Stimulated activated CD4-positive, alpha-beta T cell treated with anti-CD3 and anti-CD28 coated beads, TNF-alpha, amount 100 ng/mL, for 48 hours (primary cell): ENCODE measurements at places on chromosomes 7 and 10.

GRCh38 chr7:85004402-85004801 is 182.5 kb downstream of the SEMA3D start:
- no peak for DNase-seq

DNA sequence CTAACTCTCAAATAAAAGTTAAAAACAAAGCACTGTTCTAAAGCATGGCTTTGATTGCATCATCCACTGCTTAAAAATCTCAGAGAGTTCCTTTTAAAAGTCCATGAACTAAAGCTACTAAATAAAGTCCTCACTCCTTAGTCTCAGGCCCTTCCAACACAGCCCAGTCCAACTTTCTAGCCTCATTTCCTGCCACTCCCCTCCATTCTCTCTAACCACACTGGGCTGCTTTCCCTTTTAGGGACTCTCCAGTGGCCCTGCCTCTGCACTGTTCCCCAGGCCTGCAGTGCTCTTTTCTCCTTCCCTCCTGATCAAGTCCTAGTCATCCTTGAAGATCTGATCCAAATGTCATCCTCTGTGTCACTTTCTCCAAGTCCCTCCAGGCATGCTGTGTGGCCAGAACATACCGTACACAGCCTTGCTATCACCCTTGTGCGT is 56.9 kb upstream of the PPP1R3C start:
- no peak for DNase-seq

DNA sequence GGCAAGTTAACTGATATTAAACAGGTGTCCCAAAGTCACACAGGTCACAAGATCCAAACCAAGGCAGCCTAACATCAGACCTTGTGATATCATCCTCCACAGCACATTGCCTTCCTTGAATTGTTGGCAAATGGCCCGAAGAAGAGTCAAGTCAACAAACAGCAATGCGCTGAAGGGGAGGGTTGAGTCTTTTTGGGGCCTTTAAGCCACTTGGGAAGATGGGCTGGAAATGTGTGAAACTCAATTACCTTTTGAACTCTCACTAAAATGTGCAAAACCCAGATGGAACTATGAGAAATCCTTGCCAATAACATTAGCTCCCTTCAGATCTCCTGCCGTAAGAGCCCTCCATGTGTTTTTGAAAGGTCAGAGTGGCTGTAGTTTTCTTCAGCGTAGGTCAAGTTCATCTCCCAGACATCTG is 47.9 kb upstream of the STK17A start:
- DNase-seq: no peak

DNA sequence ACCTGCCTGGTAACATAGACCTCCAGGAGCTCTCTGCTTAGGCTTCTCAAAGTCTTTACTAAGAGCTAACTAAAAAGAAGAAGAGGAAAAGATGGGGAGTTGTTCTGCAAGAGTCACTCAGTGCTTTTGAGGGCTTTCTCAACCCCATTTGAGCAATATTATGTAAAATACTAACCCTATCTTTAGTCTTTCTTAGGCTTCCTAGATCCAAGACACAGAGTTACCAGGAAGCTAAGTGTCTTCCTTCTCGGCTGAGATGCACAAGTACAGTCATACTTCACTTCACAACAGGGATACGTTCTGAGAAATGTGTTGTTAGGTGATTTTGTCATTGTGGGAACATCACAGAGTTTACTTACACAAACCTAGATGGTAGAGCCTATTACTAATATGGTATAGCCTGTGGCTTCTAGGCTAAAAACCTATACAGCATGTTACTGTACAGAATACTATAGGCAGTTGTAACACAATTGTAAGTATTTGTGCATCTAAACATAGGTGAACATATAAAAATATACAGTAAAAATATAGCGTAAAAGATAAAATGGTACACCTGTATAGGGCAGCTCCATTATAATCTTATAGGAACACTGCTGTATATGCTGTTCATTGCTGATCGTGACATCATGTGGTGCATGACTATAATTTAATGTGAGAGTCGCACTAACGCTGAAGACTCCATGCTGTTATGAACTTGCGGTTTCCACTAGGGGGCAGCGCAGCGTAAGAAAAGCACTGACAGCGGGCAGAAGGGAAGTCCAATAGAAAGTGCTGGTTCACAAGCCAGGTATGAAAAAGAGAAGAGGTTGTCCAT is 16.3 kb downstream of the ANKRD22 start:
- DNase-seq: peak; percentile 74

GRCh38 chr7:133789974-133790373 is 337.2 kb upstream of the LRGUK start:
- no peak for DNase-seq

DNA sequence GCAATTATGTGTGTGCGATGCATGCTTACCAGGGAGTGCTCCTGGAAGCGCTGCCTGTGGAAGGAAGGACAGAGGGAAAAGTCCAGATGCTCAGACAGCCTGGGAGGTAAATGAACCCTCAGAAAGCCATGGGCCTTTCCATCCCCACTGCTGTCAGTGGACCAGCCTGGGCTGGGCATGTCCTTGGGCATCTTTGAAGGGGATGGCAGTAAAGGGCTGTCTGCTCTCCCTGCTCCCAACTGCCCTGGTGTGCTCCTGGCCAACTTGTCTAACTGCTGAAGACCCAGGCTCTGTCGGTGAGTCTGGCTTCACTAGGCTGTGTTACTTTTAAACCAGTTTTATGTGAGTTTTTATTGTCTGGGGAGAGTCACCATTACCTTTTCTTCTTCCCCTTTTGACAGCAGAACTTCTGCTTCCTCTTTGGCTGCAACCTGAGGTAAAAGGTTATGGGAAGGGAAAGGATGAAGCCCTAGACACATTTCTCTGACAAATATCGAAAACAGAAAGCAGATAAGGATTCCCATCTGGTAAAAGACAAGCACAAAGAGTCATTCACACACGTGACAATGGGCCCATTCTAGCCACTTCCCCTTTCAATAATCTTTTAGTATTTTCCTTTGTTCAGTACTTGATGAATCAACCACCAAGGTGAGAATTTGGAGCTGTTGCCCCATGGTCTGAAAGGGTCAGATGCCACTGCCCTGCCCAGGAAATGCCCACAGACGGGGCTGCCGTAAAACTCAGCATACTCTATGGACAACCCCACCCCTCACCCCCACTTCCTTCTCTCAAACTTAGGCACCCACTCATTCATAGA is 27.6 kb upstream of the PIK3AP1 start:
- no peak for DNase-seq

- no peak for DNase-seq
These were observed 117.4 kb downstream of the VIPR2 start for GRCh38 chr7:159027056-159027788.

- no peak for DNase-seq
These were observed 173.5 kb downstream of the DNAJC1 start for GRCh38 chr10:21830037-21830436.

DNA sequence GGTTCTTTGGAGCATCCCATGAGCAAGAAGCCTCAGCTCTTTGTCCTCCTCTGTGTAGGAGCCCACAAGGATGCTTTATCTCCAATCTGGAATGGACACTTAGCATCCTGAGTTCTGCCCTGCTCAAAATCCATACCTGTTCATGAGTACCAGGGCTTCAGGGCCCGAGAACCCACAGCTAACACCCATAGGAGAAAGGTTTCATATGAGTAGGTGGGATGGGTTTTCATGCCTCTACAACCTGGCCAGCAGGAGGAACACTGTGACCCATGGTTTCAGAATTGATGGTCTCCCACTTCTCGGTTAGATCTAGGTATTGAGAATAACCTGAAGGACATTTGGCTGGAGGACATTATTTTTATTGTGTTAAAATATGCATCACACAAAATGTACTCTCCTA is 57.8 kb downstream of the TBXAS1 start:
- no peak for DNase-seq

DNA sequence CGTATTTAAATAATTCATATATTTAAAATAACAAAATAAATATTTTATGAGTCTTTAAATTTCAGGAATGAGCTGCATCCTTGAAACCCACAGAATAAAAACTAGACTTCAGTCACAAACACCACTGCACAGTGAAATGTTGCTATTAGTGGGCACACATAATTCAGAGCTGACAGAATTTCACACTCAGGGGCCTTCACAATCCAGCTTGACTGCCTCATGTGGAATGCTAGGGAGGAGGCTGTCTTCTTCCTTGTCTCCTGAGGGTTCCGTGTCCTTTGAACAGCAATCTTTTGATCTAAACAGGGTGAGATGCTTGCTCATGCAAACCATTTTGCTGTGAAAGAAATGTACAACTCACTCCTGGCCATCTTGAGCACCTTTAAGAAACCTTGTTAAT is 346.7 kb downstream of the CCSER2 start:
- no peak for DNase-seq

DNA sequence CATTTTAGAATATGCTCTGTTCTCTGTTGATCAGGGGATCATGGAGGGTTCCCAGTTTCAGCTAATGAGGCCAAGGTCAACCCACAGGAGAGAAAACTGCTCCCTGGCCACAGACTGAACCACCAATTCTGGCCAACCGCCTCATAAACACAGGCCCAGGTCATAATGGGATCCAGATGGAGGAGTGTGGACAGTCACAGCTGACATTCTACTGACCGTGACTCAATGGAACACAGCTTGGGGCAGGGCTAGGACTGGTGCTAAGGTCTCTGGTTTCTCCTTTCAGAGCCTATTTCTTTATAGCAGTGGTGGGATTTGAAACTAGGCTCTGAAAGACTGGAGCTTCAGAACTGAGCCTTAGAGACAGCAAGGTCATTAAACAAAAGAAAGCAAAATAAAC is 68.3 kb downstream of the HIPK2 start:
- DNase-seq: no peak

- DNase-seq: no peak
These were observed 428 bp downstream of the ADARB2 start for GRCh38 chr10:1736972-1737221.

- no peak for DNase-seq
These were observed 123.9 kb downstream of the TAX1BP1 start for GRCh38 chr7:27863880-27864279.

GRCh38 chr7:43295429-43295828 is 183.0 kb downstream of the HECW1 start:
- DNase-seq: no peak

DNA sequence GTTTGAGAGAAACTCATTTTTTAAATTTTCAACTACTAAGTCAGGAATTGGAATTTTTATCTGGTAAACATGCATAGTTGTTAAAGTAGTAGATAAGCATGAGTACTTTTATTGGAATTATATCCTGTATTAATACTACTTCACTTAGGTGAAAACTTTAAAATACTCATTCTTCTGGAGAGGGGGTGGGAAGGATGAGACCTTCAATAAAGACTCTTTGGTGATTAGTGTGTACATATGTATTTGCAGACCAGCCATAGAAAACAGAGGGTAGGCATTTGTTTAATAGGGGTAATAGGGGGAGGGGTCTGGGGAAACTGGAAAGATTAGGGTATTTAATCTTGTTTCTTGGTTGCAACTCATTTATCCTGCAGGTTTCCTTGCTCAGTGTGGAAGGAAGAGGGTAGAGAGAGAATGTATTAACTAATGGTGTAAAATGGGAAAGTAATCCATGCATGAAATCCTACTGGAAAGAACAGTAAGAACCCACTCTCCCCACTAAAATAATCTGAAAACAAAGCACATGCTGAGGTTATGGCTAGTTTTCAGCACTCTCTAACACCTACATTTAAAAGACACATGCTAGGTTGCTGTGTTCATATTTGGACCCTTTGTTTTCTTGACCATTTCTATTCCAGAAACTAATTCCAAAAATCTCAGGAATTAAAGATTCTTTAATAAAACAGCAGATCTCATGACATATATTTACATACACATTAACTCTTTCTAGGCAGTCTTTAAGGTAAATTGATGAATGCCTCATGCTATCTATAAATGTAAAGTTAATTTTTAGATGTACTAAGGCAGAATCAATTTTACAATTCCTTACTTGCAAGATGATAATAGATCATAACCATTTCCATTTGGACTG is 6.2 kb upstream of the IGF2BP3 start:
- no peak for DNase-seq

DNA sequence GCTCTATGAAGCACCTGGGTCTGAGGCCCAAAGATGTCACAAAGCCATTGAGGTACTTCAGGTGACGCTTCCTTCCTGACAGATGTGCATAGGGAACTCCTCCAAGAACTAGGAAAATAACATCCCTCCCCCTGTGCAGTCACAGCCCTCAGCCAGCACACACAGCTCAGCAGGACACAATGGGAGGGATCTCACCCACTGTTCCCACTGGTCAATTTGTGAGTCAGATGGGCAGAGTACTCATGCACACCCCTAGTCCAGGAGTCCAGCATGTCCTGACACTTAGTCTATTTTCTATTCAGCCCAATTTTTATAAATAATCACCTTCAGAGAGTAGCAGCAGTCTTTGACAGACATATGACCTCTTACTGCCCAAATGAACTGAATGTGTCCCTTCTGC is 60.7 kb upstream of the PFKP start:
- DNase-seq: no peak

GRCh38 chr7:133702960-133703359 is 424.2 kb upstream of the LRGUK start:
- DNase-seq: no peak

- DNase-seq: no peak
These were observed 24.5 kb upstream of the TTYH3 start for GRCh38 chr7:2607122-2607922.

DNA sequence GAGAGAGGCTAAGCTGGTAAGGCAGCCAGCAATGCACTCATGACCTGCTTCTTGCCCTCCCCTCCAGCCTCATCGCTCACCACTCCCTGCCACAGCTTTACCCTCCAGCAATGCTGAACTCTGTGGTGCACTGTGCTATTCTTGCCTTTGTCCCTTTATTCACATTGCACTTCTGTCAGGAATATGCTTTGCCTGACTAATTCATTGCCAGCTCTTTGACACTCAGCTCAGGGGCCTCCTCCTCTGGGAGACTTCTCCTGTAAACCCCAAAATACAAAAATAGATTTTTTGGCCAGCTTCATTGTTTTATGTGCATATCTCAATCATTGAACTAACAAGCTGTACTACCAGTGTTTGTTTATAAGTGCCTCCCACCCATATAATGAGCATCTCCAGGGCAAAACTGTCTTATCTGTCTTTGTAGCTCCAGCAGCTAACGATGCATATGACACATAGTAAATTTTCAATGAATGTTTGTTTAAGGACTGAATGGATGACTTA is 8.2 kb downstream of the CNNM1 start:
- no peak for DNase-seq

DNA sequence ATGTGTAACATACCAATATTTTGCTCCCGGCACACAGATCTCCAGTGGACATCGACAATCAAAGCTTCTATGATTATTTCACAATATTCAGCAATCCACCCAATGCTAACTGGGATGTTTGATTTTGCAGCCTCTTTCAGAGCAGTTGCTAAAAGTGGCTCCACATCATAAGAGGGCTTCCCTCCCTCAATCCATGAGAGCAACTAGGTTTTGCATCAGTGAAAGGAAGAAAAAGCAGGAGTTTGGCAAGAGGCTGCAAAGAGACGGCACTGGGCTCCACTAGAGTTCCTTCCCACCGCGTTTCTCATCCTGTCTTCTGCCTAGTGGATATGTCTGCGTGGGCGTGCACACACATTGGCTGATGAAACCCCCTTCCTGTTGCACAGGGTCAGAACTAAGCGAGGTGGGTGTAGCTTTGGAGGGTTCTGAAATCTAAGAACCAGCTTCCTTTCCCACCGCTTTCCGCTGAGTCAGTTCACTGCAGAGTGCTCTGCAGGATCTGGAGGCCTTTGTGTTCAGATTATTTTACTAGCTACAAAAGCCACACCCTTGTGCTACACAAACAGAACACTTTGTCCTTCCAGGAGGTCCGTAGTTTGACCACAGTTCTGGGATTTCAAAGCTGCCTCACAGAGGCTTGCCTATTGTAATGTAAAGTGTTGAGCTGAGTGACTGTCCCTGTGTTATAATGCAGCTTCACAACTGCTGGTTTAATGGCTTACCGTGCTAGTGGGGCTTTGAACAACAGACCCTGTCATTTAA is 28.1 kb downstream of the ARL4A start:
- DNase-seq: no peak
